ENCODE measurements at places on chromosomes 4 and X.

DNA sequence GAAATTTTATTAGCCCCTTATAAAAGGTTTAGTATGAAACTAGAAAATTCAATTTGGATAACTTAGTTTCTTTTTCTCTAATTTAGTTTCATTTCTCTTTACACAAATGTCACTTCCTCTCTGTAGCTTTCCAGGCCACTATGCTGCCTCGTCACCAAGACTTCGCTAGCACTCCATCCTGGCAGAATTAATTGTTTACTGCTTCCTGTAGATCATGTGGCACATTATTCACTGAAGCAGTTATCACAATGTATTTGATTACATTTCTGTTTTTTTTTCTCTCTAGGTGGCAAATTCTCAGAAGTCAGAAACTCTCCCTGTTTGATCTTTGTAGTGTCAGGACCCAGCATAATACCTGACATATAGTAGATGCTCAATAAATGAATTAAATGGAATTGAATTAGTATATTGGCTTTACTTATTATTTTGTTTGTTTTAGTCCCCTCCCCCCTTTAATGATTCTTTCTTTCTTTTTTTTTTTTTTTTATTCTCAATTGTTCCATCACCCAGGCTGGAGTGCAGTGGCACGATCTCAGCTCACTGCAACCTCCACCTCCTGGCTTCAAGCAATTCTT lies 9.3 kb upstream of the SAT1 start:
- DNase-seq: no peak

DNA sequence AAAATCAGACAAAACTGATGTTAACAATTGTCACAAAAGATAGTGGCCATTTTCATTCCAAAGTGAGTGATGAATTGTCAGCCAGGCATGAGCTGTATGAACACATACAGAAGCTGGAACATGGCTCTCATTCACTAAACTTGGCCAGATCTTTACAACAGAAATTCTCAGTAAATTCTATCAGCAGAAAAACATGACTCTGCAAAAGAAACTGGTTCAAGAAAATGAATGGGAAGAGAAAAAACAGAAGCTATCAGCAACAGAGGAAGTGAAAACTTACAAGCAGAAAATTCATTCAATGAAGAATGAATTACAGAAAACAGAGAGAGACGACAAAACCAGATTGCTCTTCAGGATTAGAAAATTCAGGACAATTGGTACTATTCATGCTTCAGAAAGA lies 249.6 kb downstream of the COL25A1 start:
- DNase-seq: no peak

- DNase-seq: no peak
Observed at GRCh38 chr4:55807556-55807955, 12.0 kb upstream of the EXOC1L start.

- no peak for DNase-seq
Observed at GRCh38 chr4:76716658-76717057, 181.3 kb downstream of the SOWAHB start.

DNA sequence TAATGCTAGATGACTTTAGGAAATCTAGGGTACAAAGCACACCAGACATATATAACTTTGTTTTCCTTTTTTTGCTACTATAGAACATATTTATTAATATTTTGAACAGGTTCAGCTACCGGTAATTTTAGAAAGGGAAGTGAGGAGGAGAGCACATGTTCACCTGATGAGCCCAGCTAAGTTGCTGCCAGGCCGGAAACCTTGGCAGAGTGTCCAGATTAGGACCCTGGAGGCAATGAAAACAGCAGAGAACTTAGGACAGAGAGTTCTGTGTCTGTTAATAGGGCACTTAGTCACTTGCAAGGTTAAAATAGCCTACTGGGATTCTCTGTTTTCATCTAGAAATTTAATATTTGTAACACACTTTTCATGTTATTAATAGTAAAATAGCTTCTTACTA lies 348.9 kb upstream of the CPEB2 start:
- no peak for DNase-seq

DNA sequence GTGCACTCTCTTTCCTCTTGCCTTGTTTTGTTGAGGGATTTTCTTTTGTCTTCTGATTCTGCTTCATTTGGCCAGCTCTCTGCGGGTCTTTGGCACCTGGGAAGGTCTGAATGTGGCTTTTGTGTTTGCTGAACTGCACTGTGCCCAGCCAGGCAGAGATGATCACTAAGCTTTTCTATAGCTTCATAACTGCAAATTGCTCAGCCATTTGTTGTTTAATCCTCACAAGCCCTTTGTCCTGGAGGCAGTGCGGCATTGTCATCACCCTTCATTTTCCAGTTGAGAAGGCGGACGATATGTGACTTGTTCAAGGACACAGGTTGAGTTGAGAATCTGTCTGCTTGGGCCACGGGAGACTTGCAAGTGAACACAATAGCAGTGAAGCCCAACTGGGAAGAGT lies 46.0 kb upstream of the SFRP2 start:
- DNase-seq: no peak

DNA sequence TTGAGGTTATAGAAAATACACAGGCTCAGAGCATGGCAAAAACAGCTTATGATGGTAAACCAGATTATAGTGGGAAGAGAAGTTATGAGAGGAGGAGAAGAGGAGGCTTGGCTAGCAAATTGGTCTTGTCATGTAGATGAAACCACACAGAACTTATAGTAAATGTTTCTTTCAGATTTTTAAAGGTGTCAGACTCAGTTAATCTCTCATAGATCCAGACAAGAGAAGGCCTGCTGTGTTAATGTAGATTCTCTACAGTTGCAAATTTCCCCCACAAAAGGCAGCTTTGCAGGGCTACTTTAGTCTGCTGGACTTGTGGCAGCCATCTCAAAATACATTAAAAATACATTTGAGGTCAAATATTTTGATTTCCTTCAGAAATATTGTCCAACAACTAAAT lies 1731.7 kb downstream of the ARAP2 start:
- no peak for DNase-seq

- DNase-seq: no peak
Observed at GRCh38 chrX:15939737-15940136, 85.1 kb upstream of the AP1S2 start.

DNA sequence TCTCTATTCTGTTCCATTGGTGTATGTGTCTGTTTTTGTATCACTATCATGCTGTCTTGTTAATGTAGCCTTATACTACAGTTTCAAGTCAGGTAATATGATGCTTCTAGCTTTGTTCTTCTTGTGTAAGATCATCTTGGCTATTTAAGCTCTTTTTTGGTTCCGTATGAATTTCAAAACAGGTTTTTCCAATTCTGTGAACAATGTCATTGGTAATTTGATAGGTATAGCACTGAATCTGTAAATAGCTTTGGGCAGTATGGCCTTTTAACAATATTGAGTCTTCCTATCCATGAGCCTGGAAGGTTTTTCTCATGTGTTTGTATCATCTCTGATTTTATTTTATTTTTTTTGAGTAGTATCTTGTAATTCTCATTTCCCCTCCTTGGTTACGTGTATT lies 94.3 kb downstream of the ANAPC10 start:
- DNase-seq: no peak

- DNase-seq: no peak
Observed at GRCh38 chr4:122360754-122361153, 18.1 kb upstream of the ADAD1 start.
